H9 (cell line): ENCODE measurements at places on chromosomes 4 and X.
A peak's percentile ranks its signal among the peaks of the same experiment; 100 is the strongest.

- DNase-seq: no peak
Measured at GRCh38 chr4:147524601-147525000, 43.7 kb downstream of the EDNRA start.

- DNase-seq: no peak
Measured at GRCh38 chr4:101229116-101229515, 118.2 kb downstream of the PPP3CA start.

DNA sequence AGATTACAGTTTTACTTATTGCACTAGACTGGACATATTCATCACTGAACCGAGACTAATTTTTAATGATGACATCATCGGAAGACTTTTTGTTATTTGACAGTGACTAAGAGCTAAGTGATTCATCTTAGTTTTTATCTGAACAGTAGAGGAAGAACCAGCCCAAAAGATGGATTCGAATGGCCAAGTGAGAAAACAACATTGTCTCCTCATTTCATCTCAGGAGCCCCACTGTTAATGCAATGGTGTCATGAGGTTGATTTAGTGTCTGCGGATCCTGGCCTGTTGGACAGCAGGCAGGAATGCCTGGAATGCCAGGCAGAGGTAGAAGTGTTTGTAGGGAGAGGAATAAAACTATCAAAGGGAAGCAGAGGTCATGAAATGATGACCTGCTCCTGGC is 37.8 kb upstream of the HPF1 start:
- DNase-seq: no peak

DNA sequence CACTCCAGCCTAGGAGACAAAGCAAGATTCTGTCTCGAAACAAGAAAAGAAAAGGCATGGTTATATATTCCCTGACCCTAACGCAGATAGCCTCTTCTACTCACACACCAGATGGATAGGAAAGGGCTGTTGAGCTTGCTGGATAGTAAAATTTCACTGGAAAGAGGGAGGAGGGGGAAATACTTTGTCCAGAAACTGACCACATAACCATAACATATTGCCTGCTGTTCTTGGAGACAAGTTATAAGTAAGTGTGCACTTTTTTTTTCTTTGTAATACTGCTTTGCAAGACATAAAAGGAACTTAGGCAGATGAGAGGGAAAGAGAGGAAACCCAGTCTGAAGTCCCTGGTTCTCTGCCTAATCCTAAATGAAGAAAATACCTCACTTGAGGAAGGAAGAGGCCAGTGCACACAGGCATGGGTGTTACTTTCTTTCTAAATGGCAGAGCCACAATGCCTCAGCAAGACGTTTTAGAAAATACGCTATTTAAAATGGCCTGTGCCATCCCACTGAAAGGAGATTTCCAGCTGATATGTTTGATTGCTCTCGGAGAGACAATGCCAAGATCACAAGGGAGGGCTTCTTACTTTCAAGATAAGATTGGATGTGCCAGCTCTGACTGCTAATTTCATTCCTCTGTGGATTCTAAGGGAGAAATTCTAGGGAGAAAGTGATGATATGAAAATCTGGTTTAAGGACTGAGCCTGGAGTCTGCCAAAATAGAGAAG is 140.6 kb downstream of the DCTD start:
- DNase-seq: no peak

DNA sequence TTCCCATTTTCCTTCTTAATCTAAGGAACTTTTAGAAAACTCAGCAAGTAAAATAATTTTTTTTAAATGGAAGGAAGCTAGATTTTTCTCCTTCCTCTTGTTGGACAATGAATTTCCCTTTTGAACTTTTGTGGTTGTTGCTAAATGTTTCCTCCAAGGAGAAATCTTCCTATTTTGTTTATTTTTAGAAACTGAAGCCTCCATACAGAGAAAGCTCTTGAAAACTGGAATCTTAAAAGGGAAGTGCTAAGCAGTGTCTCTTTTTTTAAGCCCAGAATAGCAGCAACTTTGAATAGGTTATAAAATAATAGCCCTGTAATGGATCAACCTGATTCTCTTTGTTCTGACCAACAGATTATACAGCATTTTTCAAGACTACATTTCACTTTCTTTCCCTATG is 15.1 kb upstream of the DCLK2 start:
- DNase-seq: no peak

DNA sequence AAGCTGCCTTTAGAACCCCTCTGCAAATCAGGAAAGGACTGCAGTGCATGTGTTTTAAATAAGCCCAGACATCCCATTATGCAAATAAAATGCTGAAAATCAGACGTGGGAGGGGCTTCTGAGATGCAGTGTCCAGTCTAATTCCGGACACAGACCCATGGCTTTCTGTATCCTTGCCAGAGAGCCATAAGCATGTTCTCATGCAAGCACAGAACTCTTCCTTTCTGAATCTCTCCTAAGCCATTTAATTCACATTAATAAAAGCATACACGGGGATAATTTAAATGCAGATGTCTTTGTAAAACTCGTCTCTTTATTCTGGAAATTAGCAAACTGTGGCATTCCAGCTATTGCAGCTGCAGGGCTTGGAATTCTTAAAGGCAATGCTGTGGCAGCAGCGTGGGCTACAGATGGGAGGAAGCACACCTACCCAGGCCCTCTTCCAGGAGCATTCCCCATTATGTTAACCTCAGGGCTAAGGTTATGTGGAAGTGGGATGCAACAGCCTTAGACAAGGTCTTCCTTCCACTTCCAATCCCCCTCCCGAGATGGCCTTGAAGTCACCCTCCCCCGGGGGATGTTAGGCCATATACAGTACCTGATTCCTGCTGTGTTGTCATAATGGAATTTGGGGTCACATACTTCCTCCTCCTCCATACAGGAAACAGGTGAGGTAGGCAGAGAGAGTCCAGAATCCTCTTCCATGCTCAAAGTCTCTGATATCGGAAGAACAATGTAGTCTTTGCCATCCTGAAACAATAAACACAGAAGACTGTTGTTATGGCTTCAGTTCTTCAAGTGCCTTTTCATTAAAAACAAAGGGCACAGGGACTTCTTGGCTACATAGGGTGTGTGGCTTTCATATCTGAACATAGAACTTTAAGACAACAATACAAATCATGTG is 38.1 kb downstream of the KDR start:
- DNase-seq: no peak

DNA sequence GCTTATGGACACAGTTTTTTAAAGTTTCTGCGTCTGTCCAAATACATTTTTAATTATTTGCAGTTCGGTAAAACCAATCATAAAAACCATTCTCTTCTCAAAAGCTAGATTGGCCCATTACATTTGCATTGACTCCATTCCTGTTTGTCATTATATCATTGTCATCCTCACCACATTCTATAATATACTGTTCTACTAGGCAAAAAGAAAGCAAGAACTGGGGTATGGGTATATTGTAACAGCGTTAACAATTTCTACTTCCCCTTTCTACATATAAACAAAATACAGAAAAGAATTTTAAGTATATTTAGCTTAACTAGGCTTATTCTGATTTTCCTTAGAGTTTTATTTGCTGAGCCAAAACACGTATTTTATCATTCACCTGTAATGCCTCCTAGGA is 91.8 kb downstream of the RAP1GDS1 start:
- DNase-seq: no peak

DNA sequence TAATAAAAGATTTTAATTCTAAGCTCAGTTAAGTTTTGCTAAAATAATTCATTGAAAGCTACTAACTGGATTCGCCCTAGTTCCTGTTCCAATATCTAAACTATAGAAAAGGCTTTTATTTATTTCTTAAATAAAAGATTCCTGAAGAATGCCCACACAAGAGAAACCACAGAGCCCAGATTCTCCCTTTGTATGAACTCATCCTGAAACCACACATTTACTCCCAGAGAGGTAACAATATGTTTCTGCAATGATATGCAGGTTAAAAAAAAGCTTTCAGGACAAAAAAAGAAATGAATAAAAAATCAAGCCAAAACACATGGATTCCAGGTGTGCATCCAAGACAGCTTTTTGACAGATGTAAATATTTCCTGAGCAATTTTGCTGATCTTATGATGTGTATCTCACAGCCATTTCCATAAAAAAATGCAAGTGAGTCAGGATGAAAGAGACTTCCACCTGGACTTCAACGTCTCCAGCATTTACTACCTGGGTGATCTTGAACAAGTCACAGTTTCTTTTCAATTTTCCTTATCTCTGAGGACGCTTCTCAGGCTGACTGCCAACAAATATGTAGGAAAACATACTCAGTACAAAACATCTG is 234.4 kb upstream of the FAT1 start:
- no peak for DNase-seq

GRCh38 chr4:122728856-122729255 is 3.6 kb upstream of the BBS12 start:
- DNase-seq: no peak

GRCh38 chrX:21940356-21940829 is at the start of gene SMS:
TSS of gene SMS (plus strand) at chrX:21940709. CDS start at chrX:21940825, 116 bp downstream.
- DNase-seq: peak; percentile 67

GRCh38 chr4:114466299-114466698 is 132.3 kb upstream of the UGT8 start:
- DNase-seq: no peak

DNA sequence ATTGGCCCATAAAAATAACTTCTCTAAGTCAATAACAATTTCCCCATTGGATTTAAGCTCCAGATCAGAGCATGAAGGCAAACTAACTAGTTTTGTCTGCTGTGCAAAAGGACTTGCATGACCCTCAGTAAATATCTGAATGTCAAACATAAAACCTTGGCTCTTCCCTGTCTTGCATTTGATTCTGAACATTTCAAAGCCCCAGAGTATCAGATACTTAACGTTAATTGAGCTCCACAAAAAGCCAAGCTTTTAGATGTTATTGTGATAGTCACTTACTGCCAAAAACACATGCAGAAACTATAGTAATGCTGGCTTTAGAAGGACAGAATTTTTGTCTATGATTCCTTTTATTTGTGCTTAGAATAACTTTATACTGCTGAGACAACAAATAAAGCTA is 664.2 kb downstream of the ADGRL3 start:
- no peak for DNase-seq

DNA sequence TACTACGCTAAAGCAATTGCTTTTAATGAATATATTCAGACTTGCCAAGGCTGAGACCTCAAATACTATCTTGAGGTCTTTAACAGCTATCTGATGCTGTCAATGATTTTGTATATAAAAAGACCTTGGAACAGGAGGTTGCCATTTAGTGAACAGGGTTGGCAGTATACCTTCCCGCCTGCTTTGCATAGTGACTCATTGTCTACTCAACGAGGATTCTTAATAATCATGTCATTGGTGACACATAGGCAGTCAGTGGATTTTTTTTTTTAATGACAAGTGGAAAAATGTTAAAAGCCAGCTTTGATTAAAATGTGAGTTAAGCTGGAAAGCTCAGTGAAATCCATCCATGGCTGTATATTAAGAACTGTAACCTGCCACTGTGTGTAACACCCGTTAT is 164.0 kb downstream of the ASMT start:
- DNase-seq: no peak

GRCh38 chr4:3413675-3414420 is 27.9 kb upstream of the HGFAC start:
- DNase-seq: peak; percentile 27
